ENCODE measurements at places on chromosomes 13 and 19.

GRCh38 chr13:113786262-113786841 is 27.3 kb downstream of the TMEM255B start:
- no peak for DNase-seq

- no peak for DNase-seq
Measured at GRCh38 chr13:98377635-98378378, 199.1 kb downstream of the STK24 start.

GRCh38 chr13:46484561-46484960 is 68.4 kb upstream of the LRCH1 start:
- DNase-seq, result no peak

GRCh38 chr19:47437500-47437899 is 18.2 kb upstream of the MEIS3 start:
- DNase-seq, result no peak

- no peak for DNase-seq
Measured at GRCh38 chr13:45951724-45952123, 100.2 kb upstream of the SIAH3 start.

- DNase-seq, result no peak
Measured at GRCh38 chr19:48967346-48968178, 2.5 kb downstream of the FTL start.

DNA sequence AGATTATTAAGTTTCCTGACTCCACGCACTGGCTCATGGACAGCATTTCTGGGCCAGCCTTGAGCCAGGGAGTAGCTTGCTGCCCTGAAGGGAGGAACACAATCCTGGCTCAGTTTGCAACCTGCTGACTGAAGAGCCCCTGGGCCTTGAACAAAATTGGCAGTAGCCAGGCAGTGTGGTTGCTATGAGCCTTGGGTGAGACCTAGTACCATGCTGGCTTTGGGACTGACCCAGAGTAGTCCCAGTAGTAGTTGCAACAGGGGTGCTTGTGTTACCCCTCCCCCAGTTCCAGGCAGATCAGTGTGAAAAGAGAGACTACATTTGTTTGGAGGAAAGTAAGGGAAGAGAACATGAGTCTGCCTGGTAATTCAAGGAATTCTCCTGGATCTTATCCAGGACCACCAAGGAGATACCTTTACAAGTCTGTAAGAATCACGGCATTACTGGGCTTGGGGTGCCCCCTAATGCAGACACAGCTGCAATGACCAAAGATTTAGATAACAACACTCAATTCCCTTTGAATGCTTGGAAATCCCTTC is 22.0 kb downstream of the ITGBL1 start:
- no peak for DNase-seq

DNA sequence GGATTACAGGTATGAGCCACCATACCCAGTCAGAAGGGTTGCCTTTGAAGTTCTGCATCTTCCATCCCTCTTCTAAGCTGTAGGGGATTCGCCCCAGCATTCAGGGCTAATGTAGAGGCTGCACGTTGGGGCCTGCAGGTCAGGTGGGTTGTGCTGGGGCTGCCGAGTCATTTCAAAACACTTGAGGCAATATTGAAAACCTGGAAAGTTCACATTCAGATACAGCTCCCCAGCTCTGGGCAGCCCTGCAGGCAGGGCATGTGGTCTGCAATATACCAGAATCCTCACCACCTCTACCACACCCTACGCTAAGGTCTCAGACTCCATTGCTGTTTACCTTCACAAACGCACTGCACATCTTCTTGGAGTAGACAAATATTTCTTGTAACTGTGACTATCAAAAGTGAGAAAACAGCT is 24.6 kb downstream of the CCNE1 start:
- DNase-seq, result no peak

DNA sequence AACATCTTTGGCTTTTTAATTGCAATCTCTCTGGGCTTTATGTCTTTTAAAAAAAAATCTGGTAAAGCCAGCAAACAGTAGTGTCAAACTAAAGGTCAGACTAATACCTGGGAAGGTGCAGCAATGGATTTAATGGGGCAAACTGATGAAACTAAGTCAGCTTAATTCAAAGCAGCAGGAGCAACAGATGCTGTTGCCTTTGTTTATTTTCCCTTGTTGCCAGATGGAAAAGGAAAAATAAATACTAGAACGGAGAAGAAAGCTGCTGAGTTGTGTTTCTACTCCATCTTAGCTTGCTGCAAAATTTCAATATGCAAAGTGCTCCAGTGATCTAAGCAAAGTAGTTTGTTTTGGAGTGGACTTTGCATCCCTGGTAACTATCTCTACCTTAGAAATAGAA is 1097.8 kb downstream of the PCDH17 start:
- no peak for DNase-seq

All from stimulated activated naive CD4-positive, alpha-beta T cell treated with Interleukin-2 at 50 U/mL for 16 hours (primary cell).